ENCODE measurements at places on chromosomes 5 and 9.
A peak's percentile ranks its signal among the peaks of the same experiment; 100 is the strongest.

DNA sequence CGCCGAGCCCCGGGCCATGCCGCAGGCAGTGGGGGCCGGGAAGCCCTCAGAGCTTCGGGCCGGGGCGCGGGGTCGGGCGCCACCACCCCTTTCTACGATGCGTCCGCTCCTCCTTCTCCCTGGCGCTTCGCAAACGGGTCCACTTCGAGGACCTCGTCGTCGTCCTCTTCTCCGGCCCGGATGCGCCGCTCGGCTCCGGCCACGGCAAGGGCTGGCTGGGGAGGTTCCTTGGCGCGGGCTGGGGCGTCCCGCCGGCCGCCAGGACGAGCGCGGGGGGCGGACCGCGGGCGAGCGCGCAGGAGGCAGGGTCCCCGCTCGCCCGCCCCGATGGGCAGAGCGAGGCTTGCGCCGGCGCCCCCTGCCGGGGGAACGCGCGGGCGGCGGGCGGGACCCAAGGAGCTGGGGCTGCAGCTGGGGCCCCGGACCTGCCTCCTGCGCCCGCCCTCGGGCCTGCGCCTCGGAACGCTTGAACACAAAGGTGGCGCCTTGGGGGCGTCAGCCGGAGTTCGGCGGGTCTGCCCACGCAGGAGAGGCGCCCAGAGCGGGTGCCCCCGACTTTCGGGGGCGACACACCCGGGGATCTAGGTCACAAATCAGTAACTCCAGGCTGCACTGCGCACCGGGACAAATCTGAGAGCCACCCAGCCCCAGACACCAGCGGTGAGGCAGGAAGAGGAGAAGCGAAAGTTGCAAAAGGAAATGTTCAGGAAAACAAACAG, at the start of gene ROR2:
Gene ROR2 (minus strand): TSS at position 283 of the 719 bp plus-strand sequence.
- DNase-seq: peak; percentile 85

- DNase-seq: peak; percentile 72
Measured at GRCh38 chr9:114396558-114397218, 8.9 kb upstream of the AKNA start.

- DNase-seq: no peak
Measured at GRCh38 chr5:64509828-64510227, 4.0 kb downstream of the RGS7BP start.

- no peak for DNase-seq
Measured at GRCh38 chr5:103298607-103299188, 40.1 kb downstream of the MACIR start.

DNA sequence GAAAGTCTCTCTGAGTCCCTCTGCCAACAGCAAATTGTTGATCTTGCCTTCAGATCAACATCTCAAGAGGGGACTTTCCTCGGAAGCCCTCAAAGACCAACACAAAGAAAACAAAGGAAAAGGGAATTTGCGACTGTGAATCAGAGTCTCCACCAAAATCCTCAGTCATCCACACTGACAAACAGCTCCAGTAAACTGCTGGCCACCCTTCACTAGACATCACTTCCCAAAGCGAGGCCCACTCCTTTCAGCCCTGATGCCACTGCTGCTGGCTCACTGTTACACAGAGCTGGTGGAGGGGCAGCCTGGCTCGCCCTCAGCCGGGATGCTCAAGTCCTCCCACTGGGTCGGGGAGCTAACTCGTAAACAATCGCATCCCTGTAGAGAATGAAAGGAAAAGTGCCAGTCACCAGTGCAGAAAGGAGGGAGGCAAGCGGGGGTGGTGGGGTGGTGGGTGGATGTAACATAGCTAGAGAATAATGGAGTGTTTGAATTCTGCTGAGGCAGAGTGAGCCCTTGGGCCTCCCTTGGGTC, 1.3 kb downstream of the FGF1 start:
- DNase-seq: peak; percentile 27

- DNase-seq: peak; percentile 23
Measured at GRCh38 chr5:109141222-109142200, 268.3 kb downstream of the PJA2 start.

- DNase-seq: peak; percentile 15
Measured at GRCh38 chr5:123151227-123151909, 62.3 kb downstream of the PRDM6 start.

DNA sequence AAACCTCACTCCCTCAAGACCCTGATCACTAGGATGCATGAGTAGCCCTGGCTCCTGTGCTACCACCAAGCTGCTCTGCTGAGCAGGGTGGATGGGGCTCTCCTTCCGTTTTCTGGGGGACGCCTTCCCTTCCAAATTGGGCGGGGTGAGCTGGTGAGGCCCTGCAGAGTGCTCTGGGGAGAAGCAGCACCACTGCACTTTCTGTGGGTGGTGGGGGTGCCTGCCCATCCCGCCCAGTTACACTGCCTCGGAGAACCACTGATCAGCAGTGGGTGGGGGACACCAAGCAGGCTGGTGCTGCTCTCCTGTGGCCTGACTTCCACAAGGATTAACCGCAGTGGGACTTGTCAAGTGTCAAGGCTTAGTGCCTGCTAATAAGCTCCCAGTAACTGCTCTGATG, 19.0 kb downstream of the GFPT2 start:
- no peak for DNase-seq

GRCh38 chr9:124349675-124350493, 65.4 kb downstream of the PSMB7 start:
- DNase-seq: no peak

GRCh38 chr9:131065599-131065998, 30.7 kb upstream of the AIF1L start:
- DNase-seq: no peak

DNA sequence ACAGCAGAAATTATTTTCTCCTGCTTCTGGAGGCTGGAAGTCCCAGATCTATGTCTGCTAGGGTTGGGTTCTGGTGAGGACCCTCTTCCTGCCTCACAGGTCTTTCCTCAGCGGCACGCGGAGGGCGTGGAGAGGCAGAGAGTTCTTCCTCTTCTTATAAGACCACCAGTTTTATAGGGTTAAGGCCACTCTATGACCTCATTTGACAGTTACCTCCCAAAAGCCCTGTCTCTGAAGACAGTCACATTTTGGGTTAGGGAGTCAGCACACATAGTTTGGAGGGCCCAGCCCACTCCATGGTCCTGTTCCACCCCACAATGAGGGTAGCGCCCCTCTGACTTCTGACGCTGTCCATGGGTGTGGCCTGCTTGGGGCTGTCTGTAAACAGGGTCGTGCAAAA, 46.7 kb downstream of the TRIP13 start:
- DNase-seq: no peak

- no peak for DNase-seq
Measured at GRCh38 chr5:84017523-84018172, 297.0 kb upstream of the HAPLN1 start.

- no peak for DNase-seq
Measured at GRCh38 chr9:10250219-10250618, 362.6 kb downstream of the PTPRD start.

GRCh38 chr9:34771007-34771406, 61.1 kb upstream of the CCL21 start:
- no peak for DNase-seq

DNA sequence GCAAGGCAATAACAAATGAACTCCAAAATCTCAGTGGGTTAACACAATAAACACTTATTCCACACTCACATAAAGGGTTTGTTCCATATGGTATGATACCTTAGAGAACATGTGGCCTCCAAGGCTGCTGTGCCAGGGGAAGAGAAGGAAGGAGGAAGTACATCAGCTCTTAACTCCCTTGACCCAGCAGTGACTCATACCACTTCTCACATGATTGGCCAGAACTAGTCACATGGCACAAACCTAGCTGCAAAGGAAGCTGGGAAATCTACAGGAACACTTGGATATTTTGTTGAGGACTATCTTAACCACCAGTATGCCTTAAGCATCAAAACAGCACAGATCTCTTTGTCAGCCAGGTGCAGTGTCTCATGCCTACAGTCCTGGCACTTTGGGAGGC, 99.3 kb downstream of the SLIT3 start:
- DNase-seq: no peak

DNA sequence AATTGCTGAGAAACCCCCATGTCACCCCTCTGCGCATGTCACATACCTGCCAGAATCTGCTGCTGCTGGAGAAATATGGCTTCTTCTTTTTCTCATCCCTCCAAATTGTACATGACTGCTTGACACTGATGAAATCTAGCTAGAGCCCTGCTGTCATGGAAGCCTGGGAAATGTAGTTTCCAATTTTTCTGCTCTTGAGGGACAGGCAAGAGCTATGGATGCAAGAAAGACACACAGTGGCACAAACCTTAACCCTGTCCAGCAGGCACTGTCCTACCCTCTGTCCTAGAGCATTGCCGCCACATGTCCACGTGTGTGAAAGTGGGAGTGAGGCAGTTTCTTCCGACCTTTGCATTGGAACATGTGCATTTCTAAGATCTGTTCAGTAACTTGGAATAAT, 255.5 kb upstream of the SEMA6A start:
- no peak for DNase-seq

GRCh38 chr9:2116073-2116472, 100.9 kb downstream of the SMARCA2 start:
- DNase-seq: peak; percentile 51

- DNase-seq: no peak
Measured at GRCh38 chr5:149374303-149374702, 4.8 kb downstream of the IL17B start.

- DNase-seq: peak; percentile 93
Measured at GRCh38 chr9:137057545-137057944, 3.7 kb upstream of the ENTPD2 start.

DNA sequence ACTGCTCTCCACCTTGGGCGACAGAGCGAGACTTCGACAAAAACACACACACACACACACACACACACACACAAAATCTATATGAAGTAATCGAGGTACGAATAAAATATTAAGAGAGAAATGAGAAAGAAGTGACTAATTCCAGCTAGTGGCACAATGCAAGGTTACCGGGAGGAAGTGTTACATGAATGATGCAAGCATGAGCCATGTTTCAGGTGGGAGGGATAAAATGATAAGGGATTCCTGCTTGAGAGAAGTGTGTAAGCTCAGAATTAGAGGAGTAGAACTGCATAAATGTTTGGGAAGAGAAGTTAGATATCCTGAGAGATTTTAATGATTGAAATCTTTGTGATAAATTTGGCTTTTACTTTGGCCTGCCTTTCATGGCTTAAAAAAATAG, 18.8 kb downstream of the HAPLN1 start:
- no peak for DNase-seq

GRCh38 chr9:124599121-124599795, 92.1 kb upstream of the NR5A1 start:
- DNase-seq: no peak

DNA sequence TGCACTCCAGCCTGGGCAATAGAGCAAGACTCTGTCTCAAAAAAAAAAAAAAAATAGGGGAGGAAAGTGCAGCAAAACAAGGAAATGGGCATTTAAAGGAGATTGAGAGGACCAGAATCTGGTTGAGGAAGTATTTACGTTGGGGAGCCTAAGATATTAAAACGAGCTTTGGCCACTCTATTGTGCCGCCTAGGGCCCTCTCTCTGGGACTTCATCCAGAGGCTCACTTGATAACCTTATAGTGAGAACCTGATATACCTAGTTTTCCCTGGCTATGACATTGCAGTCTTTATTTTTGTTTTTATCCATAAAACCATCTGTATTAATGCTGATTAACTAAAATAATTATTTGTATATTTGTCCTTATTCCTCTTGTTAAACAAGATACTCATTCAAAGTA, 213.6 kb downstream of the SAXO1 start:
- DNase-seq: no peak

GRCh38 chr5:145946112-145946861, 9.9 kb downstream of the SH3RF2 start:
- no peak for DNase-seq

GRCh38 chr5:179765400-179765799, 28.4 kb upstream of the LTC4S start:
- peak; percentile 9 for DNase-seq

DNA sequence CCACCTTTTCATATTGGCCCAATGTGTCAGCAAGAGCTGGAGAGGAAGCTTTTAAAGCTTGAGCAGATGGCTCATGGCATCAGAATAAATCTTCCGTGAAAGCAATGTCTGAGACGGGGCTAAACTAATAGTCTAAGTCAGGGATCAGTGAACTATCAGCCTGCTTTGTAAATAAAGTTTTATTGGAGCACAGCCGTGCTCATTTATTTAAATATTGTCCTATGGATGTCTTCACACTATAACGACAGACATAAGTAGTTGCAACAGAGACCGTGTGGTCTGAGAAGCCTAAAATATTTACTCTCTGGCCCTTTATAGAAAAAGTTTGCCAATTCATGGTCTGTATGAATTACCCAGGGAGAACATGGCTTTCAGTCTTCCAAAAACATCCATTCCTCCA, 85.6 kb upstream of the SLC44A1 start:
- DNase-seq: peak; percentile 92

DNA sequence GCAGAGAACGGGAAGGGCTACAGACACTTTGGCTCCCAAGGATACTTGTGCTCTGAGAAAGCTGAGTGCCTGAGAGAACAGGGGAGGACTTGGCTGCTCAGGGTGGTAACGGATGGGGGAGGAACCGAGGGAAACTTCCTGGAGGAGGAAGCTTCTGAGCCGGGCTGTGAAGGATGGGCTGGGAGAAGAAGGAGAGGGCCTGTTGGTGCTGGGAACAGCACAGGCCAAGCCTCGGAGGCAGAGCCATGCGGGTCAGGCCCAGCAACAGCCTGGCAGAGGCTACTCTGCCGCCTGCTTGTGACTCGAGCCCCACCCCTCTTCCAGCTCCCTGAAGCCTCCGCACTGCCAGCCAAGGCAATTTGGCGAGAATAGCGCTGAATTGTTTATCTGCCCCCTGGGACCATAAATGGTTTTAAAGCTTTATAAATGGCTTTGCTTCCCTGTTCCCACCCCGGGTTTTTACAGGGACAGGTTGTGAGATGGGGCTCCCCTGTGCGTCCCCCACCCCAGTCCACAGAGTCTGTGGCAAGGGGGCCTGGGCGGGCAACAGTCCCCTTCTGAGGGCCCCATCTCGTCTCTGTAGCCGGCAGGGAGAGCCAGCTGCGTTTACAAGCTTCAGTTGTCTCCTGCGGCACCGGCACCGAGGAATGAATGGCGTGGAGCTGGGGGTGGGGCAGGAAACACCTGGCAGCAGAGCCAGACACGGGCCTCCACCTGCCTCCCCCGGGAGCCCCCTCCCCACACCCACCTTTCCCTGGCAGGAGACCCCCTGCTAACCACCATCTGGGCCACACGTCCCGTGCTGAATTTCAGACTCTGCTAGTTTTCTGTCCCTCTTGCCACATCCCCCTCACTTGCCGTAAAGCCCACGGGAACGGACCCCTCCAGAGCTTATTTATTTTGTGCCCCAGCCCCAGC, 24.4 kb downstream of the FAM163B start:
- DNase-seq: peak; percentile 98

GRCh38 chr9:14985419-14985818, 75.2 kb upstream of the FREM1 start:
- DNase-seq: no peak

DNA sequence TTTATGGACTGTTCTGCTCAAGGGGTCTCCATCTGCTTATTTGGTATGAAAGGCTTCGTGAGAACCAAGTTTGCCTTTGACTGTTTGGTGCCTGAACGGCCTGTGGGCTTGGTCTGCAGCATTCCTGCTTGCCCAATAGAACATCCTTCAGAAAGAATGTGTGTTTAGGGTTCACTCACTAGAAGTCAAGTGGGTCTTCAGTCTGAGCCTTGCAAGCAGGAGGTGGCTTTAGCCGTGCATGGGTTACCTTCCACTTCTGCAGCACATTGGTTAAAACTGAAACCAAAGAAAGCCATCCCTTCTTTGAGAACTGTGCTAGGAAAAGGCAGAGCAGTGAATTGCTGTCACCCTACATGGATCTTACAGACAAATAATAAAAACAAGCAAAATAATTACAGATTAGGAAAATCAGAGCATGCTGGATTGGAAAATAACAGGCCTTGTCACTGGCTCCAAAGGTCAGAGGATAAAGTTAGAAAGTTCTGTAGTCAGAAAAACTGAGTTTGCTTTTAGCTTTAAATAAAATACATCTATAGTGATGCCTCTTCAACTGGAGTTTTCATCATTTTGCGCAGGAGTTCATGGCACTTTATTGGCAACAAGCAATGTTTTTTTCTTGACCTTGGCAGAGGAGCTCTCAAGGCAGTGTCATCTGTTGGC, 16.6 kb downstream of the WWC1 start:
- DNase-seq: no peak
